ELR (cell line): ENCODE measurements at places on chromosomes 7 and 10.

- DNase-seq, result no peak
Observed at GRCh38 chr10:30170146-30170545, 110.8 kb upstream of the JCAD start.

DNA sequence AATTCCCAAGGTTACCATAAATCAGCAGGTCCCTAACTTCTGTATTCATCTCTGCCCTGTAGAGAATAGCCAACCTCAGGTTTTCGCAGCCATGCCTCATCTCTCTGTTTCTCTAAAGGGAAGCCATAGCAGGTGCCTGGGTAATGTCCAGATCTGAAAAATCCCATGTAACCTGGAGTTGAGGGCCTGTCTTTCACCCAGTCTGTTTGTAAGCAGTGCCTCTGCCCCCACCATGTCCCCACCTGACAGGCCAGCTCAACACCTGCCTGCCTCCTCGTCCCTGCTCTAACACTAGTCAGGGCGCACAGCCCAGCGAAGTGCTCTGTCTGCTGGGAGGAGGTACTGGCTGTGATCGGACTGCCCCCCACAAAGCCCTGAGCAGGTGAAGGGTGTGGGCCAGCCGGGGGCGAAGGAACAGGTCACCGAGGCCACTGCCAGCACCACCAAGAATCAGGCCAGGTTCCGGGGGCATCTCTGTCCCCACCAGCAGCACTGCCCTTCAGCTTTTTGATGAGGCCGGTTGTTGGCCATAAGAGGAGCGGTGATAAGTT is 210.4 kb downstream of the MGMT start:
- no peak for DNase-seq

GRCh38 chr7:32494946-32495297 is 367 bp upstream of the AVL9 start:
- no peak for DNase-seq

DNA sequence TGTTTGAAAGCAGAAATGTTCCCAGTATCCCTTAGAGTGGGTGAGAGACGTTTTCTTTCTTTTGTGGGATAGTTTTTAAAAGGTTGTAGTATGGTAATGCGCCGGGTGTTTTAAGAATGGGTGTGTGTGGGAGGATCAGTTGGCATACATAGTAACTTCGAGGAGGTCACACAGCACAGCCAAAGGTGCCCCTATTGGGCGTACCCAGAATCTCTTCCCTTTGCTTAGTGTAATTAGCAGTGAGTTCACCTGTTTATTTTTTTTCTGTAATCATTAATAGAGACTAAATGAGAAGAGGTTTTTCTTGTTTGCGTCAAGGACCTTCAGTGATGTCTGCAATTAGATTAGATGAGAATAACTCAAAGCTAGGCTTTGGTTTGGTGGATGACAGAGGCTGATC is 1.5 kb downstream of the PLEKHA8 start:
- DNase-seq, result peak; percentile 15

DNA sequence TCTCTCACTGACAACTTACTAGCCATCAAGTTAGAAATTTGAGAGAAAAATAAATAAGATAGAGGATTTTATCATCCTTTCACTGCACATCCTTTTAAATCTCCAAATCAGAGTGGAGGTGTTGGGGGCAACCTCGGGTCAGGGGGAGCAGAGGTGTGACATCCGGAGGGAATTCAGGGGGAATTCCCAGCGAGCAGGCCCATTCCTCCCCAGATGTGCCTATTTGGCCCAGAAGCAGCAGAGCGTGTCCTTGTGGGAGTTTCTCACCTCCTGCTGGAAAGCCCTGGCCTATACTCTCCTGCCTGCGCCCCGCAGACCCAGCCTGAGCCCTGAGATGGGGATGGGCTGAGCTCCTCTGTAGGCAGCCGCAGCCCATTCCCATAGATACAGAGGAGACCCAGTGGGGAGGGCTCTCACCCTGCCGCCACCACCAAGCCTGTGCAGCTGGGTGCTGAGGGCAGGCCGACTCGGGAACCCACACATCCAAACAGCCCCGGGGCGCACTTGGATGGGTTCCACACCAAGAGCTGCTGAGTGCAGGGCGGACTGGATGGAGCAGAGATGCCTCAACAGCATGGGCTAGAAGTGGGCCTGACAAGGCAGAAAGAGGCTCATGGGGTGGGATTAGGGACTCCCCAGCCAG is 124.5 kb downstream of the CXCL12 start:
- no peak for DNase-seq

DNA sequence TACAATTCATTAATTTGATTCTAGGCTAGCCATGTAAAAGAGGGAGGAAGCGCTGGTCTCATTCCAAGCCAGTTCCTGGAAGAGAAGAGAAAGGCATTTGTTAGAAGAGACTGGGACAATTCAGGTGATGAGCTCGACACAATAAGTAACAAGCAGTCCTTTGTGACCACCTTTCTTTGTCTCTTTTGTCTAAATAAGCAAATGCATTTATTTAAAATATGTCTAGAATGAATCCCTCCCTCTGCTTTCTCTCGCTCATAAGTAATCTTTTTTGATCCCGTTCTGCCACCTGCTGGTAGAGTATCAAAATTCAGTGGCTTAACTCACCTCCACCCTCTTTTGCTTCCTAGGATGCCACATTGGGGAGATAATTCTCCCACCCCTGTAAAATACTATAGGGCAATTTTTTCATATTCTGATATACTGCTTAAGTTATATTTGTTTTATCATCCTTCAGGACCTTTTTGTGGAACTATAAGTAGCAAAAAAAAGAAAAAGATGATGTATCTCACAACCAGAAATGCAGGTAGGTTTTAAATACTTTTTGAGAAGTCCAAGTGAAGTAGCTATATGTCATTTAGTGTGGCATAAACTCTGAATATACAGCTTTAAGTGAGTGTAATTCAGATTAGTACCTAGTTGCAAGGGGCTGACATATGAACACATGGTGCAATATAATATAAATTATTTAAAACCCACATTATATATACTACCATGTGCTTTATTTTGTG is 91.5 kb downstream of the GSDME start:
- peak; percentile 73 for DNase-seq

- no peak for DNase-seq
Observed at GRCh38 chr10:2278363-2278762, 541.0 kb upstream of the ADARB2 start.

DNA sequence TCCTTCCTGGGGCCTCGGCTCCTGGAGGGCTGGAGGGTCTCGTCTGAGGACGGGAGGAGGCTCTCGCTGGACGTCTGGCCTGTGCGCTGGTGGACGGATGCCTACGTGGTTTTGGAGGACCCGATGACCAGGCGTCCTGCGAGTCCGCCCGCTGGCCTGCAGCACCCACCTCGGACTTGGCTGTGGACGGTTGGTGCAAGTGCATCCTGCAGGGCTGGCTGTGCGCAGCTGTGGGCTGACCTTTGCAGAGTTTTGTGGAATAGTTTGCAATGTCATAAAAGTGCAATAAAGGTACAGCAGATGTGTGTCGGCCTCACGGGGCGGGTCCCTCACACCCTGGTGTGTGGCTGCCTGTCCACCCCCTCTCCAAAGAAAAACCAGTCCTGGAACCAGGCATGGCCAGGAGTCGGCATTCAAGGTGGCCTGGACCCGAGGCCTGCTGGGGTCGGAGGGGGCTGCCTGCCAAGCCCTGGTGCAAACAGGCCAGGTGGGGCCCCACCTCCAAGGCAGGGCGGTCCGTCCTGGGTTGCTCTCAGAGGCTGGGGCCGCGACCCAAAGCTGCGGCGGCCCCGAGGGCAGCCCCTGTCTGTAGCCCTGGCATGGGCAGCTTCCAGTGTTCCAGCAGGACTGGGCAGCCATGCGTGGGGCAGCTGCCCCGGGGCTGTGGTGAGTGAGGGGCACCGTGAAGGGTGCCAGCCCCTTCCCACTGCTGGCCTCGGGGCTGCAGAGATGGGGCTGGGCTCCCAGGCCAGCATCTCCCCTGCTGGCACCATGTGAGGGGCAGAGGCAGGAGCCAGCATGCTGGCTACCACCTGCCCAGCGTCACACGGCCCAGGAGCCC is 29.3 kb upstream of the FOXL3 start:
- DNase-seq, result no peak

DNA sequence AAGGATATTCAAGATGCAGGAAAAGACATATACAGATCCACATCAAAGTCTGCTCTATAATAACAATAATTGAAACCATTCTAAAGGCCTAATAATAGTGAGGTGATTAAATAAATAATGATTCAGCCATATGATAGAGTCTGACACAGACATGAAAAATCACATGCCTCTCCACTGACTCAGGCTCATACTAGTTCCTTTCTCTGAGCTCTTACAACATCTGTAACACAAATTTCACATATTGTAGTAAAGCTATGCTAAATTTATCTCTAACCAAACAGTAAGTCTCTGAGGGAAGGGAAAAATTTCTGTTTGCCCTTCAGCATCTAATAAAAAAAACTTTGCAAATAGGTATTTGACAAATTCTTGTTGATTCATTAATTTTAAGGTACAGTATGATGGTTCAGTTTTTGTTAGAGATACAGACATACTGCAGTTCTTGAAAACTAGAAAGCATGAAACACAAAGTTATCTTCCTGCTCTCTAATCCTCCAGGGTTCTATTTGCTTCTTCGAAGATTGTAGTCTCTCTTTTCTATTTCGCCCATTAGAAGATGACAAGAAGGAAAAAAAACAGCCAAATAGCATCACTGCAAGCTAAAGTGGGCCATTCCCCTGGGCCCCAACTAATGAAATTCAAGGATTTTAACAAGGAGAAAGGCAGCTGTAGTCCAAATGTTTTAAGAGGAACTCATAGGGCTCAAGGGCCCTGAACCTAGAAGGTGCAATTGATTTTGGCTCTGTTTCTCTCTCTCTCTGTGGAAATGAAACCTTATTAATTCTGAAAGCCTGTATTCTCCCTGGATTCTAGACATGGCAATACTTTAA is 53.9 kb downstream of the CUBN start:
- DNase-seq, result peak; percentile 96

DNA sequence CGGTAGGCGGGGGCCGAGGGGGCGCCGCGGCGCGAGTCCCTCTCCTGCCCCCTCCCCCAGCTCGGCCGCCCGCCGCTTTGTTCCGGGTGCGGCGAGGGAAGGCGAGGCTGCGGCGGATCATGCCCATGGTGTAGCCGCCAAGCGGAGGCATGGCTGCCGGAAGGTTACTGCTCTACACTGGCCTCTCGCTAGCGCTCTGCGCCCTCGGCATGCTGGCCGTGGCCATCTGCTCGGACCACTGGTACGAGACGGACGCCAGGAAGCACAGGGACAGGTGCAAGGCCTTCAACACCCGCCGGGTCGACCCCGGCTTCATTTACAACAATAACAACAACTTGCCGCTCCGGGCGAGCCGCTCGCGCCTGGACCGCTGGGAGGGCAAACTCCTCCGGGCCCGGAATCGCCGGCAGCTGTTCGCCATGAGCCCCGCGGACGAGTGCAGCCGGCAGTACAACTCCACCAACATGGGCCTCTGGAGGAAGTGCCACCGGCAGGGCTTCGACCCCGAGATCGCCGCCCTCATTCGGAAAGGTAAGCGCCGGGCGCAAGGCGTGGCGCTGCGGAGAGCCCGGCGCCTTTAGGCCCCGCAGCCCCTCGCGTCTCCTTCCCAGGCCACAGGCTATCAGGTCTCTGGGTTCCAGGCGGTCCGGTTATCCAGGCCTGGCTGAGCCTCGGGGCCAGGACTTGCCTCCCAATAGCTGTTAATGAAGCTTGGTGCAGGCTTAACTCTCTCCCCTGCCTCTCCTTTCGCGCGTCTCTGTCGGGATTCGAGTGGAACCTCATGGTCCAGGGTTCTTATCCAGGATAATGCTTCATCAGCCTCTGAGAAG is 513 bp downstream of the TMEM178B start:
- no peak for DNase-seq

GRCh38 chr10:646118-646524 is 43.3 kb downstream of the DIP2C start:
- no peak for DNase-seq

DNA sequence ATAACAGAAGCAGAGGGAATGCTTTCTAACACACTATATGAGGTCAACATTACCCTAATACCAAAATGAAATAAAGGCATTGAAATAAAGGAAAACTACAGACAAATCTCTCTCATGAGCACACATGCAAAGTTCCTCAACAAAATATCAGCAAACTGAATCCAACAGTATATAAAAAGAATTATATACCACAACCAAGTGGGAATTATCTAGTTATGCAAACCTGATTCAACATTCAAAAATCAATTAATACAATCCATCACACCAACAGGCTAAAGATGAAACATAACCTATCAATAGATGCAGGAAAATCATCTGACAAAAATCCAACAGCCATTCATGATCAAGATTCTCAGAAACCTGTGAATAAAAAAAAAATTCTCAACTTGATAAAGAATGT is 34.5 kb downstream of the LMBR1 start:
- no peak for DNase-seq

DNA sequence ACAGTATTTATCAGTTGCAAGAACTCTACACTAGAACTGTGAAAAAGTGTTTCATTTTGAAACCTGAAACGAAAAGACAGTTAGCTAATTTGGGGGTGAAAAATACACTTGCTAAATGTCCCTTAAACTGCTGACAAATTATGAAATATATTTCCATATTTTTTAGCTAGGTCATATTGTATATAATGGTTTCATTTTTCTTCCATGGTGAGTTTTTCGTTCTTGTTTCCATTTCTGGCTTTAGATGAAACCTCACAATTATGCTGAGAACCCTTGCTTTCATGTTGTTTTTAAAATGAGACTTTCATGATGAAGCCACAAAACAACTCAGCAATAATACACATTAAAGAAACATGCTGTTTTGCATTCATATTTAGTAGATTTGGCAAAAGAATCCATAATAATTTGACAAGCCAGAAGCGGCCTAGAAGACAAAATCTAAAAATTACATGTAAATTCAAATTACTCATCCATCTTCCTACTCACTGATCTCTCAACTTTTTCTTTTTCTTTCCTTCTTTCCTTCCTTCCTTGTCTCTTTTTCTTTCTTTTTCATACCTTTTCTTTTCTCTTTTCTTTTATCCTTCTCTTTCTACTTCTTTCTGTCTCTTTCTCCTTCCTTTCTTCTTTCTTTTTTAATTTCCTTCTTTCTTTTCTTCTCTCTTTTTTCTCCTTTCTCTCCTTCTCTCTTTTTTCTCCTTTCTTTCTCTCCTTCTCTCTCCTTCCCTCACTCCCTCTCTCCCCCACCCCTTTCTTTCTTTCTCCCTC is 46.5 kb upstream of the ITGB8 start:
- no peak for DNase-seq

- no peak for DNase-seq
Observed at GRCh38 chr10:44827431-44828006, 83.6 kb upstream of the TMEM72 start.

DNA sequence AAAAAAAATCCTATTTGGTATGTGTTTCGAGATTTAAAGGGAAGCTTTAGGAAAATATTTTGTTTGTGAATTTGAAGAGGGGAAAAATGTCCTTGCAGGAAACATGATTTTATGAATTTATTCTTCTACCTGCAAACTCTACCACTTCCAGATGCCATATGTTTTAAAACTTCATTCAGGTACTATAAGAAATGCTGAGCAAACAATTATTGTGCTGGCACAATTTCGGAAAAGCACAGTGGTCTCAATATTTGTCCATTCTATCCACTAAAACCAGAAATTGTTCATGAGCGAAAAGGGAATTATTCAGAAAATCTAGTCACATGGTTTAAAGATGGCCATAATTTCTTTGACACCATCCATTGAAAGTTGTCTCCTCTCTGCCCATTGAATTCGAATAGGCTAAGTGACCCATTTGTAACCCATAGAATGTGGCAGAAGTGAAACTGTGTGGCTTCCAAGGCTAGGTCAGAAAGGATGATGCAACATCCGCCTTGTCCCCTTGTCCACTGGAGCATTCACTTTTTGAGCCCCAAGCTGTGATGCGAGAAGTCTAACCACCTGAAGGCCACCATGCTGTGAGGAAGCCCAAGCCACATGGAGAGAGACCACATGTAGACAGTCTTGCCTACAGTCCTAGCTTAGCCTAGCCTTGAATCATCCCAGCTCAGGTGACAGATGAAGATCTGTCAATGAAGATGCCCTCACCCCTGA is 189.8 kb upstream of the PRKCQ start:
- no peak for DNase-seq

GRCh38 chr7:931871-932650 is 22.4 kb downstream of the ADAP1 start:
- DNase-seq, result no peak
